ENCODE measurements at places on chromosomes 11 and 22.

GRCh38 chr11:111982019-111982464 is 43.2 kb upstream of the DLAT start:
- no peak for DNase-seq

DNA sequence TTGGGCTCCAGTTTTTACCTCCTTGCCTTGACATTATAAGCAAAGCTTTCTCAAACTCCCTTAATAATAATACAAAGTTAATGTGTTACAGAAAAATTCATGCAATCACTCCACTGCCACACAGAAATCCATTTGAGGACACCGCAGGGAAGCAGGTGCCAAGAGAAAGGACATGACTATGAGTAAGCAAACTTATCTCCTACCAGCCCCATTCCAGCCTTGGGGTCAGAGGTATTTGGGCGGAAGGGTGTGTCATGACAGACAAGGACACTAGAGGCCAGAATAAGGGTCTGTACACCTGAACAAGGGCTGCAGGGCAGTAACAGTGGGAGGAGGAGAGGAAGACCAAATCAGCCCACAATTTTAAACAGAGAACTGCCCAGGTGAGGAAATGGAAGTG is 5.9 kb downstream of the GNG3 start:
- DNase-seq, result no peak

DNA sequence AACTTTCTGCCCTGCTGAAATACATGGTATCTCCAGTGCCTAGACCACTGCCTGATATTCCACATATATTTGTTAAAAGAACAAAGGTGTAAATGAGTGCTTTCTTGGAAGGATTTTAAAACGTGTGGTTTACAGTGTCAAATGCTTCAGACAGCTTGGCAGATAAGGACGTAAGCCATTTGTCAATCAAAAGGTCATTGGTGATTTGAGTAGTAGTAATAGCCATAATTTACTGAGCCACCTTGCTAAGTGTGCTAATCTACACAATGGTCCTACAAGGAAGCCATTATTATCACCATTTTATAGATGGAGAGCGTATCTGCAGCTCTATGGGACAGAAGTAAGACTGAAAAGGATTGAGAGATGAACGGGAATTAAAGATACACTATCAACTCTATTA is 186.8 kb upstream of the MPPED2 start:
- DNase-seq, result no peak

DNA sequence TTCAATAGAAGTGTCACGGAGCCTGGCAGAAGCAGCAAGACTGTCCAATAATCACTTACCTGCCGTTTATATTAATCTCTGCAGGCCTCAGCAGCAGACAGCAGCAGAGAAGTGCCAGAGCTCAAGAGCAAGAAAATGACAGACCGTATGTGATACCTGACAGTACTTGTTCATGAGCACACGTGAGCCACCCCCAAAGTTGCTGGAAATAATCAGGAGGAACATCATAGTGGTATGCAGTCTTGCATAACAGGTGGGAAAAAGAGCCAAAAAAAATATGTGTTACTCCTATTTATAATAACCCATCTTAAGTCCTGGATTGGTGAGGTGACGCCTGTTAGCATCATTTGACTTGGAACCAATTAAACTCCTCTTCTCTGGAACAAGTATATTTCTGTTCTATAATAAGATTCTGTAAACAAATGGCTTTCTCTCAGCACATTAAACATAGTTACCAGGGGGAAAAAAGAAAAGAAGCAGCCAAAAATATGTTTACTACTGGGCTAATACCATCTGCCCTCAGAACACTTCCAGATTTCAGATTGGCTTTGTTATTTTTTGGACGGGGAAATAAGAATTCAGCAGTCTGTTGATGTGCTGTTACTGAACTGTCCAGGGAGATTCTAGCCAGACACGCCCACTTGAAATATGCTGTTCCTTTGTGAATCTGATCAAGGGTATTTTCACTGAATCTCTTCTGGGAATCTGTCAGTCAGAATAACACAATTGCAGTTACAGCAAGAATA is 7.9 kb upstream of the SLN start:
- no peak for DNase-seq

DNA sequence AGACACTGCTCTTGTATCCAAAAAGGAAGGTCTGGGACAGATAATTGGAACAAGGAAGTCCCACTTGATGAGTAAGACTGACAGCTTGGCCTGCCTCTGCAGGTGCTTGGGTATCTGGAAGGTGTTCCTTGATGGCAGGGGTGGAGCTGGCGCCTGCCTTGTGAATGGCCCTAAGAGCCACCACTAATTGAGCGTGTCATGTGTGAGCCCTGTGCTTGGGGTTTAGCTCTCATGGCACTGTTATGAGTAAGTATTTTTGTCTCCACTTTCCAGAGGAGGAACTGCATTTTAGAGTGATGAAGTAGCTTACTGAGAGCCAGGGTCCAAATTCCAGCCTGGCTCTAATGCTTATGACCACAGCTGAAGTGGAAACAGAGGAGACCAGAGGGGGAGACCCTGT is 71.2 kb upstream of the NECTIN1 start:
- DNase-seq, result no peak

GRCh38 chr11:29623144-29623722 is 393.6 kb downstream of the KCNA4 start:
- no peak for DNase-seq

DNA sequence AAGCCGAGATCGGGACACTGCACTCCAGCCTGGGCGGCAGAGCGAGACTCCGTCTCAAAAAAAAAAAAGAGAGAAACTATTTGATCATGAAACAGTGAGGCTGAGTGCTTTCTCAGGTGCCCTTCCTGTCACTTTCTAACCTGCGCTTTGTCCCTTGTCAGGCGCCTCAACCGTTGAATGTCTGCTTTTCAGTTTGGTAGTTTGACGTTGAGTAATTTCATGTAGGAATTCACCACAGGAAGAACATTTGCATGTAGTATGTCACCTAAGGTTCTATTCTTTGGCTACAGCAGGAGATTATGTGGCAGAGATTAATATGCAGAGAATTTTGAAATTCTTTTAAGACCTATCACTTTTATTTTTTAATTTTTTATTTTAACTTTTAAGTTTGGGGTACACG is 57.2 kb downstream of the PPFIA1 start:
- DNase-seq, result no peak

- no peak for DNase-seq
Measured at GRCh38 chr22:42470366-42471082, 38.3 kb upstream of the NFAM1 start.

GRCh38 chr11:133887692-133888332 is 42.5 kb upstream of the SPATA19 start:
- no peak for DNase-seq

GRCh38 chr11:100932474-100933100 is 197.0 kb downstream of the PGR start:
- DNase-seq, result no peak

GRCh38 chr11:62433904-62434276 is 15.1 kb downstream of the SCGB1A1 start:
- DNase-seq, result no peak

DNA sequence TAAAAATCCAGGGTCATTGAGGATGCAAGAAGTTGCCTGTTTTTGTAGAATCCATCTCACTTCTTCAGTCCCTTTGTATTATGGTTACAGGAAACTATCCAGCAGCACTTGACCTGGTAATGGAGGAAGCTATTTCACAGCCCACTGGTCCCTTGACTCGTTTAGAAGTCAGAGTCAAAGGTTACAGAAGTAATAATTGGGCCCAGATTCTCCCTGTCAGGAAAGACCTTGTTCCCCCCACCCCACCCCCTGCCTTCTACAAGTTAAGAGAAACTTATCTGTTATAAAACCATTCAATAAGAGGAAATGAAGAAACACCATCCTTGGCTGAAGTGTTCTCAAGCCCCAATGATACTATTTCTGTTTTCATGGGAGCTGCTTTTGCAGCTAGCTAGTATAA is 65.8 kb downstream of the CSTPP1 start:
- DNase-seq, result no peak

- no peak for DNase-seq
Measured at GRCh38 chr22:39133871-39134270, 18.6 kb downstream of the CBX7 start.

DNA sequence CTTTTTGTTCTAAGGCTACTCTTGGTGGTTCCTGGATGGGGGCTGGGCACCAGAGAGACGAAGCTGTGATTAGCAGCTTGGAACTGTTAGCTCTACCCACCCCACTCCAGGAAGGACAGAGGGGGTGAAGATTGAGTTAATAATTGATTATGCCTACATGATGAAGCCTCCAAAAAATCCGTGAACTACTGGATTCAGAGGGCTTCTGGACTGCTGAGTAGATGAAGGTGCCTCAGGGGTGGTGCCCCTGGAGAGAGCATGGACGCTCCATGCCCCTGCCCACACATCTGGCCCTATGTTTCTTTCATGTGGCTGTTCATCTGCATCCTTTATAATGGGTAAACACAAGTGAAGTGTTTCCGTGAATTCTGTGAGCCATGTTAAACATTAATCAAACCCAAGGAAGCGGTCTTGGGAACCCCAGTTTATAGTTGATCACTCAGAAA is 47.3 kb upstream of the CYP2D6 start:
- no peak for DNase-seq

GRCh38 chr11:96397863-96398262 is 8.1 kb downstream of the JRKL start:
- DNase-seq, result no peak

DNA sequence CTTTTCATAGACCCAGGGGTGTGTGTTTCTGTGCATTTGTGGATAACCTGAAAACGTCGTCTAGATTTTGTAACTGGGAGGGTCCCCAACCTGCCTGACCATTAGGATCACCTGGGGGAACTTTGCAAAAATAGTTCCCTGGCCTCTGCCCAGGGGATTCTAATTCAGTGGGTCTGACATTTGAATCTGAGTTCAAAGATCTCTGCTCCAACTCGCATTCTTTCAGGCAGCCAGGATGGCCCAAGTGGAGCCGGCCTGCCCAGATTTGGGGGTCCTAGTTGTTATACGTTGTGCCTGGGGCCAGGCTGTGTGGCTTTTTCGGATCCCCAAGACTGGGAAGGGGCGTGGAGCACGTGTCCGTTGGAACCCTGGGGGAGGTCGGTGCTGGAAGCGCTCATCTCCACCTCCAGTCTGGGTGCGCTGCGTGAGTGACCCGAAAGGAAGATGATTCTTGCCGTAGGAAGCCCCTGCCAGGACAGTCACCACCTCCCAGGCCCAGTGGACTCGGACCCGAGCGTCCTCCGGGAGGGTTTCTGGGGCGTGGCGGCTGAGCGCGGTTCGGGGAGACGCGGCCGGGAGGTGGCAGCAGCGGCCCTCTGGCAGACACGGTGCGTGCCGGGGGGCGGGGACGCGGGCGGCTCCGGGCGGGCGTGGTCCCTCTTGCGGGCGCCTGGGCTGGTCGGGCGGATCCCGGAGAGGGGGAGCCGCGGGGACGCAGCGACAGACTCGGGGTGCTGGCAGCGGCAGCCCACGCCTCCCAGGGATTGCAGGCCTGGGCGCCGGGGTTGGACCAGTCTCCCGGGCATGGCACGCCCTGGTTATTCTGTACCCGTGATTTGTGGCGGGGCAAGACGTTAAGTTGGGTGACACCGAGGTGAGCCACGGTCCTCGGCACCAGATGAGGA is 29.2 kb upstream of the PLET1 start:
- DNase-seq, result no peak

DNA sequence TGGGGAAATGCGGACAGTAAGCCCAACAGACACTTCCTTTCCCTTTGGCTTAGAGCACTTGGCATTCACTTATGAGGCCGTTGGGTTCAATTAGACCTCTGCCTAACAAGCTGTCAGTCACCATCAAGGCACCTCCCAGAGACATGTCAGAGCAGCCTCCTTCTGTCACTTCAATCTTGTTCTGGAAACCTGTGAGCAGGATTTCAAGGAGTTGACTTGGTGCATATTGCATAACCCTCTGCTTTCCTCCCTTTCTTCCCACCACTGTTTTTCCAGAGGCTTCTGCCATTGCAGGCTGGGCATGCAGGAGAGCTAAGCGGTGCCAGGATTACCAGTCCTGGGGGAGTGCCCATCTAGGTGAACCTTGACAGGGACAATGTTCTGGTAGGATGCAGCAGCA is 484.2 kb upstream of the LRRC4C start:
- DNase-seq, result no peak

DNA sequence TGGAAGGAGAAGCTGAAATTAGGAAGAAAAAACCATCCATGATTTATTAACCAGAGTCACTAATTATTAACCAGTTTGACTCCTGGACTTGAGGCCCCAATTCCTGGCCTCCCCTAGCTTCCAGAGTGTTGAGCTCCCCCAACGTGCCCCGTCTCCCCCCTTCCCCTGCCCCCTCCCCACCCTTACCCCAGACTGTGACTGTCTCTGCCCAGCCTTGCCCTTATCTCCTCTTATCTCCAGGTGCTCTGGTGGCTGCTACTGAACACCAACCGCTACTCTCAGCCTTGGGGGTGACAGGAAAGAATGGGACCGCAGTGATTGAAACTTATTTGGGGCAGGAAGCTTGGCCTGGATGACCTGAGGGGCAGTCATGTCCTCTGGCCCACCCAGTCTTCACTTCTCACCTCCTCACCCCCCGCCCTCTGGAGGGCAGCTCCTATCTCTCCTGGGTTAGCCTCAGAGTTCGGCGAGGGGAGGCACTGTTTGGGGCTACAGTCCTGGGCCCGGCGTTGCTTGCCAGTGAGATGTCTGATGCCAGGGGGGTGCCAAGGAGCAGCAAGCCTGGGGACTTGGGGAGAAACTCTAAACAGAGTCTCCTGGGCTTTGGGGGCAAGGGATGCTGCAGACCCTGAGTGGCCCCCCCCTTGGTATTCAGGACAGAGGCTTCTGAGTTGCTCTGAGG is 15.5 kb downstream of the NECTIN1 start:
- DNase-seq, result no peak

DNA sequence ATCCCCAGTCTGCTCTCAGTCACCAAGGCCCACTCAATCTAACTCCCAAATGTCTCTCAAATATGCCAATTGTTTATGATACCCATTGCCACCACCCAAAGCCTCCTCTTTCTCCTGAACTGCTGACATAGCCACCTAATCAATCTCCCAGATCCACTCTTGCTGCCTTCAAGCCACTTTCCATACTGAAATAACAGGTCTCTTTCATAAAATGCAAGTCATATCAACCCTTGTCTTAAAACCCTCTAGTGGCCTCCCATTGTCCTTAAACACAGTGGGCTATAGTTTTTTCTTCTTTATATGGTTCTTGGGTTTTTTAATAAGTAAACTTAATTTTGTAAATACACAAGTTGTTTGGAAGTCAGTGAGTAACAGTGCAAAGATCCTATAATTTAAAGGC is 155.2 kb upstream of the ZC3H12C start:
- no peak for DNase-seq

- no peak for DNase-seq
Measured at GRCh38 chr11:78027759-78028158, 4.7 kb upstream of the KCTD14 start.

GRCh38 chr11:559020-559620 is 1.4 kb downstream of the LMNTD2 start:
- no peak for DNase-seq

GRCh38 chr11:269146-269890 is 8.9 kb upstream of the NLRP6 start:
- no peak for DNase-seq

- no peak for DNase-seq
Measured at GRCh38 chr11:12569499-12570425, 104.5 kb upstream of the TEAD1 start.
